ENCODE measurements at places on chromosomes 4 and X. TPM values are rescaled to one million over a fixed set of nuclear protein-coding genes. Genes with fewer than 3 reads are reported as not detected.

Gene TREX2
- total RNA-seq: 3.5 TPM

Gene GSX2
- total RNA-seq: not detected

Gene F8A2
- total RNA-seq: not detected

Gene SSX4B
- total RNA-seq: not detected

Gene NUP62CL
- not detected for total RNA-seq

Gene TMEM31
- total RNA-seq: not detected

Gene RS1
- total RNA-seq: not detected

Gene FGA
- not detected for total RNA-seq

Gene TLR8
- total RNA-seq: not detected

Gene HPSE
- 0.62 TPM for total RNA-seq

Gene BMP3
- total RNA-seq: under 0.01 TPM

Gene ITIH6
- not detected for total RNA-seq

Gene KCND1
- 0.56 TPM for total RNA-seq

Gene FAM53A
- 1.3 TPM for total RNA-seq

Gene TCEANC
- 3.2 TPM for total RNA-seq

Gene ARMCX4
- 3.7 TPM for total RNA-seq

Gene MAGEA3
- total RNA-seq: not detected

Gene DGAT2L6
- not detected for total RNA-seq

Gene HS6ST2
- 0.13 TPM for total RNA-seq

Gene PJA1
- total RNA-seq: 23.9 TPM

Gene CXCL9
- not detected for total RNA-seq
